ENCODE measurements at places on chromosomes 2 and 18.

DNA sequence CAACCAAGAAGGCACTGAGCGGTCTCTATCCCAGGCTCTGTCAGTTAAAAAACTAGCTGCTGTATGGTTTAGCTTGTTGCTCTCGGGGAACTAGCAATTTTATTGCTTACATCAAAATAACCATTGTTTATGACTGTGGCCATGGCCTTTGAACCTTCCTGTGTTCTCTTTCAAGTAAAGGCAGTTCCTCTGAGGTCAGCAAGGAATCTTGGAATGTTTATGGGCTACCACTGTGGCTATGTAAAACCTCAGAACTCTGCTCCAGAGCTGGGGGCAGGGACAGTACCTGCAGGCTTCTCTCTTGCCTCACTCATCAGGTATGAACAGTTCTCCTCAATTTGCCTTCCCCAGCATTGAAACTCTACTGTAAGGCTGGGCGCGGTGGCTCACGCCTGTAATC, 416.0 kb upstream of the NETO1 start:
- DNase-seq, result no peak

GRCh38 chr2:190065839-190066238, 3.3 kb upstream of the MSTN start:
- no peak for DNase-seq

GRCh38 chr2:156065912-156066311, 266.6 kb downstream of the NR4A2 start:
- DNase-seq, result no peak

DNA sequence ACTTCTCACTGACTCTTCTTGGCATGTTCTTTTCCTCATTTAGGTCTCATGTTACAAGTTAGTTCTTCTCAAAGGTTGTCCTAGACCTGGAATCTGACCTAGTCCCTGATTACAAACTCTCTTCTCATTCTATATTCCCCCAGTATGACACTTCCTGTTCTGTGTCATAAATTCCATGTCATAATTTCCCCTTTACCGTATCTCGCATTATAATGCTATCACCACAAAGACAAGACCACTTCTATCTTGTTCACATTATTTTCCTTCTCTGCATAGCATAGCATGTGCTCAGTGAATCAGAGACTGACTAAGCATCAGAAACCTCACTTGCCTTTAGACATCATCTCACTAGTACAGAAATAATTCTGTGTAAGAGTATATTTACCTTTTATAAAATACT, 63.6 kb upstream of the CAVIN2 start:
- no peak for DNase-seq

Data from activated CD4-positive, alpha-beta T cell treated with anti-CD3 and anti-CD28 coated beads for 24 hours (primary cell).